ENCODE measurements at places on chromosomes 5 and 9.
A peak's percentile ranks its signal among the peaks of the same experiment; 100 is the strongest.

DNA sequence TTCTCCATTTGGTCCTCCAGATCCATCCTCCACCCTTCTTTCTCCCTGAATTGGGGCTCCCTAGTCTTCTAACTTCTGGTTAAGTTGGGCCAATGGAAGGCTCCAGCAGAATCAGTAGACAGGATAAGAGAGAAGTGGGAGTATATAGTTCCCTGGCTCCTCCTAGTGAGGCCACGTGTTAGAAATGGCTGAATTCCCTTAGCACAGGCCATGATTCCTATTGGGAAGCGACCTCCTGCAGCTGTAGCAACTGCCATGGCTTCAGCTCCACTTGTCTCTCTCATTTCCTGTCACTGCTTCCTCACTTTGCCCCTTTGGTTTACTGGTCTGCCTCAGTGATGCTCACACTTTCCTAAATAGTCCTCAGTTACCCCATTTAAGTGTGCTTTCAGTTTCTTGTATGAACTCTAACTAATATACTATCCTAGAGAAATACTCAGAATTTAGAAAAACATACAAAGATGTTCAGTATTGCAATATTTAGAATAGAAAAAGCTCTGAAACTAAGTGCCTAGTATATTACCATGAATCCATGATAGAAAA is 104.8 kb upstream of the SMARCA2 start:
- no peak for DNase-seq

DNA sequence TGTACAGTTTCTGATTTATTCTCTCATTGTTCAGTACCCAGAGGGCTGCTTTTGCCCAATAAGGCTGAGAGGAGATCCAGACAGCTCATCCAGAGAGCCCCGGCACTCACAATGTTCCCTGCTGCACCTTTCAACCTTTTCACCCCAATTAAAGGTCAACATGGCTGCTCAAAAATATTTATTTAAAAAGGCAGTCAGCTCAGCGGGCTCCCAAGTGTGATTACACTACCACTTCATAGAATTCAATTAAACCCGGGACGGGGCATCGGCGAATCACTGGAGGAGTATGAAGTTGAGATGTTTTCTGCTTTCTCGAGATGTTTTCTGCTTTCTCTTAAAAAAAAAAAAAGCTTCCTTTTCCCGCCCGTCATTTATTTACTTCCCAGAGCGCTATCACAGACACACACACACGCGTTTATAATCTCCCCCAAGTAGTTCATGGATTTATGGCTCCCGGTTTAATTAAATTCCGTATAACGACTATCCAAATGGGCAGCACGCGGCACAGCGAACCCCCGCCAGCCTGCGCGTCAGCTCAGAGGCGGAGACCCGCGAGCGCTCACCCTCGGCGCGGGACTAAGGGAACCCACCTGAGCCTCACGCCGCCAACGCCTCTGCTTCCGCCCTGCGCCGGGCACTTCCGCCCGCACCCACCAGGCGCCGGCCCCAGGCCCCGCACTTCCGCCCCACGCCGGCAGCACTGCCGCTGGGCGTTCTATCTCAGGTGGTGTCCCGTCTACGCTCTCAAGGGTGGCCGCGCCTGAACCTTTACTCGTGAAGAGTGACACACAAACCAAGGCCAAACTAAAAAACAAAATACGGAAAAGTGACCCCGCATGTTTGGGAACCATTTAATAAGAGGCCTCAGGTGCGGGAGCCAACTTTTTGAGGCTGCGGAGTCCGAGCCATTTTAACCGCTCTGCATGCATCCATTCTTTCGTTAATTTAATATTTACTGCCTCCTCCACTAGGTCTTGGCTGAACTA is at the start of gene C5orf63:
Gene C5orf63 (minus strand): TSS at position 642 of the 986 bp plus-strand sequence. CDS start 14,507 bp downstream, outside the sequence.
- DNase-seq, result peak; percentile 81

DNA sequence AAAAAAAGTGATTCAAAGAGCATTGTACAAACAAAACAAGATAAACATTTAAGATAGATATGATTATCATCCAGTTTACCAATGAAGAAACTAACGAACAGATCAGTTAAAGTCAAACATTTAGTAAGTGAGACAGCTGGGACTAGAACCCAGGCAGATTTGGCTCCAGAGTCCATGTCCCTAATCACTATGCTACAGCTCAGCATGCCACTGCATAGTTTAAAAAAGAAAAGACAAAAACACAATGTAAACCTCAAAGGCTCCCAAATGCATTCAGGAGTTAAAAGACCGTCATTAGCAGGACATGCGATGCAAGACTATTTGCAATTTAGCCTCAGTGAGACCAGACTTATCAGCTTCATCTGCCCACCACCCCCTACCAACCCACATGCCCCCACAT is 36.8 kb downstream of the DENND1A start:
- no peak for DNase-seq

DNA sequence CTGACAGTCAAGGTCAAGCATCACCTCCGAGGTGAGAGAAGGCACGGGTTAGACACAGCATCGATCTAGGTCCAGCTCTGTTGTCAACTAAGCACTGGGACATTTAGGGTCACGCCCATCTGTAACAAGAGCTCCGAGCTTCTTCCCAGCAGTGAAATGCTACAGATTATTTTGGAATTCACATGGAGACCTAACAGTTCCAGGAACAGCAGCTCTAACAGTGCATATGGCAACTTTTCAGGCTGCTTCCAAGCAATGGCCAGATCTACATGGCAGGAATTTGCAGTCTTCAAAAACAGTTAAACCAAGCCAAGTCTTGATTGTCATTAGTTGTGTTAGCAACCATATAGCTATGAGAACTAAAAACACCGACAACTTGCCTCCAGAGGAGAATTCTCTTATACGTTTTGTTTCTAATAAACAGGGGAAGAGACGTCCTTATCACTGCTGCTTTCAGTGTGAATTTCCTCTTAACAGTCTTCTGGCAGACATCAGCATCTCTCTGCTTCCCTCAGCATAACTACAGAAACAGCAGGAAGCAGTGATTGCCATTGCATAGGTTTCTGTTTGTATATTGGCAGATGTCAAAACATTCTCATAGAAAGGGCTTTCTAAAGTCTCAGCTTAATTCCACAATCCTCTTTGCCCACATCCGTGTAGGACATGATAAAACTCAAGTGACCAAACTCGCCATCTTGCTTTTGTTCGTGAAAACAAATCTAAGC is 242.1 kb upstream of the DAPK1 start:
- DNase-seq, result no peak

DNA sequence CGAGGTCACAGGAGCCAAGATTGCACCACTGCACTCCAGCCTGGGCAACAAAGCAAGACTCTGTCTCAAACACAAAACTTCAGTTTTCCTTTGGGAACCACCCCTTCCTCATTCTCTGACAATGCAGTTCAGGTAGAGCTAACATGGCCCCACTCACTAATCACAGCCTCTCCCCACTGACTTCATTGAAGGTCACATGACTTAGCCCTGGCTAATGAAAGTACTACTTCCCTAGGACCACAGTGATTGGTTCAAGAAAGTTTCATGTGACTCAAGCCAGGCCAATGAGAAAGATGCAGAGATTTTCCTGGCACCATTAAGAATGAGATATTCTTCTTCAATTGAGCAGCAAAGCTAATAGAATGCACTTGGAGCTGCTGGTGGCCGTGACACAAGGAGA is 67.2 kb upstream of the GPBP1 start:
- no peak for DNase-seq

- no peak for DNase-seq
Observed at GRCh38 chr5:74173241-74173640, 467.3 kb downstream of the ENC1 start.

GRCh38 chr9:133822430-133823065 is 84.4 kb upstream of the SARDH start:
- no peak for DNase-seq

- DNase-seq, result no peak
Observed at GRCh38 chr9:4222357-4222756, 77.5 kb downstream of the GLIS3 start.

GRCh38 chr9:134525841-134526583 is 115.6 kb upstream of the COL5A1 start:
- no peak for DNase-seq

- no peak for DNase-seq
Observed at GRCh38 chr5:3025392-3025791, 273.9 kb upstream of the IRX2 start.

DNA sequence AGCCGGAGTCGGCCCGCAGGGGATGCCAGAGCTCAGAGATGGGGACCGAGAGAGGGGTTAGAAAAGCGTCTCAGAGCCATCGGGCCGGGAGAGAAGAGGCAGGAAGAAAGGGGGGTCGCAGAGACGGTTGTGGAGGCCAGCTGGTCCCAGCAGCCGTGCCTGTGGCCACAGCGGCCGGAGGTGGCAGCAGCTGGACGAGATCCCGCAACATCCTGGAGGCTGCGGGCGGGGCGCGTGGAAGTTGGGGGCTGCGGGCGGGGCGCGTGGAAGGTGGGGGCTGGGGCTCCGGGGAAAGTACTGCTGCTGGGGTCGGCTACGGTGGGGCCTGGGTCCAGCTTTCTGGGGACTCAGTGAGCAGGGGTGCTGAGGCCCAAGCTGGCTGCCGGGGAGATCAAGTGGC is 34.4 kb upstream of the EGFL7 start:
- no peak for DNase-seq

- no peak for DNase-seq
Observed at GRCh38 chr9:86802900-86803673, 144.2 kb downstream of the GAS1 start.

DNA sequence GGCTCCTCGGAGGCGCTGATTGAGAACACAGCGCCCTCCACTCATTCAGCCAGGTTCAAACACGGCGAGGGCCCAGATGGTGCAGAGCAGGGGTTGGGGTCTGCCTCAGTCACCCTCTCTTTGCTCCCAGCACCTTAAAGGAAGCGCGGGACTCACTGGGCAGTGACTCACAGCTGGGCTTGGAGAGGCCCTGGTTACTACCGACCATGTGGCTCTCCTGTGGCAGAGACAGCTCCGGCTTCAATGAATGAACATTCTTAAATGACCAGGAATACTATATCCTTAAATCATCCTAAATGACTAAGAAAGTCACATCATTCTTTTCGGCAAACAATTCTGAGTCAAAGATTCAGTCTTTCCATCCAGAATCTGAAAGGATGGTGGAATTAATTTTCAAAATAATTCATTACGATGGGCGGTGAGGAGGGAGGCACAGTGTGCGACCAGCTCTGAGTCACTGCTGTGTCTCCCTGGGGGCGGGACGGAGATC is 1.6 kb upstream of the INPP5E start:
- DNase-seq, result no peak

DNA sequence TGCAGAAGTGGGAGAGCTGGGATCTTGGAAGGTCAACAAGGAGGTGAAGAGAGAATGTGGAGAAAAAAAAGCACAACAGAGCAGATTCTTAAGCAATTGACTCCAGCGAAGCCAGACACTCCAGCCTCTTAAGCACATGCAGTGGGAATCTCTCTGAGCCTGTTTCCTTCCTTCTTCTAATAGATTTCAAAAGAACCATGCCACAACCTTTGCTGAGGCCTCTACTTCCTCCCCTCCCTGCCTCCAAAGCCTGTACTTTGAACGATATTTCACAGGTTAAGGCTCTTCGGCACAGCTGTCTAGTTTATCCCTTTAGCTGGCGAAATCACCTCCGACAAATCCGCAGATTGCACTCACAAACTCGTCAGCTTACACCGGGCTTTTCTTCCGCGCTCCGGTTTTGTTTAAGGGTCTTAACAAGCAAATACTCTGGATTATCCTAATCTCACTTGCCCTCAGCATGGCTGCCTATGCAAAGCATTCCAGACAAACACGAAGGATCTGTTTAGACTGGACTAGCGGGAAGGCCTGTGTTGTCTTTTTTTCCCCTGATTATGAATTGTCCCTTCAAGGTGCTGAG is 211.6 kb upstream of the PANK3 start:
- DNase-seq, result no peak

DNA sequence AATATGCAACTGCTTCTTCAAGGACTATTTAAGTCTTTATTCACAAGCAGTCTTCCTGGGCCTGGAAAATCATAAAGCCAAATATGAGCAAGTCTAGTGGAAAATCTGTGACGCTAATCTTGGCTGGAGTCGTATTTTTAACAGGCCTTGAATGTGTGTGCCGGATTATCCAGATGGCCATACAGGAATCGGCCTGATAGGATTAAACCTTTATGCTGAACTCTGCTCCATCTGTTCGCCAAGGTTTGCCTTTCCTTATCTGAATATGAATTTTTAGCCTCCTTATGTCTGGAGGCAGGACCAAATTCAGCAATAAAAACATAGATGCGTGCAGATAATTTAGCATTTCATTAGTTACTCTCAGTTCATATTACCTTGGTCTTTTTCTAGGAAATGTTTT is 294.5 kb downstream of the EBF1 start:
- no peak for DNase-seq

DNA sequence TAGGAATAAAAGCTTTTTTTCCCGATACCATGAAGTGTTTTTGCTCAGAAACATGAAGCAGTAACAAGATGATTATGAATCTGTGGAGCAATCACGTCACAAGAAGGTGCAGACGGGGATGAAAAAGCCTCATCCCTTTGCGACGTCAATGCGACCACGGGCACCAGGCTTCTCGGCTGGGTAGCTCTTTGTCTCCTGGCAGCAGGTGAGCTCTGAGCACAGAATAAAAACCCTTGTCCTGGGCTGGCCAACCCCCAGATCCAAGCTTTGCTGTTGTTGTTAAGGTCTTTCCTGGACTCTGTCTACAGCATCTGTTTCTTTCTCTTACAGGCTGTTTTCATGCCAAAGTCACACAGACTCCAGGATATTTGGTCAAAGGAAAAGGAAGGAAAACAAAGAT is 113.8 kb downstream of the ANKRD18B start:
- peak; percentile 69 for DNase-seq

GRCh38 chr9:128099231-128099931 is 28.1 kb downstream of the PTGES2 start:
- DNase-seq, result no peak

- DNase-seq, result no peak
Observed at GRCh38 chr5:79416499-79416898, 97.4 kb downstream of the HOMER1 start.

DNA sequence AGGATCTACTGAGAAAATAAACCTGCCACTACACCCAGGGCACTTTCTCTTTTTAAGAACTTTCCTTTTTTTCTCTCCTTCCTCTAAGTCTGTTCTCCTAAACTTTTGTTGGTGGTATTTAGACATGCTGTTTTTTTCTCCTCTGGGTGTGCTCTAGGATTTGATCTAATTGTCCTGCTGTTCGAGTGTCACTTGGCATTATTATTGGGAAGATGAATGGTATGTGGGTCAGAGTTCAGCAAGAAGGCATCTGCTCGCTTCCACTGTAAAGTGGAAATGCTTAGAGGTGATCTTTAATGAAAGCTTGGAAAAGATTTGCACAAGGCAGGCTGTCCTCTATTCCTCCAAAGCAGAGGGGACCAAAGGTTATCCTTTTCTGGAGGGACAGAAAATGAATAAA is 1.3 kb upstream of the PLPPR1 start:
- DNase-seq, result peak; percentile 14

DNA sequence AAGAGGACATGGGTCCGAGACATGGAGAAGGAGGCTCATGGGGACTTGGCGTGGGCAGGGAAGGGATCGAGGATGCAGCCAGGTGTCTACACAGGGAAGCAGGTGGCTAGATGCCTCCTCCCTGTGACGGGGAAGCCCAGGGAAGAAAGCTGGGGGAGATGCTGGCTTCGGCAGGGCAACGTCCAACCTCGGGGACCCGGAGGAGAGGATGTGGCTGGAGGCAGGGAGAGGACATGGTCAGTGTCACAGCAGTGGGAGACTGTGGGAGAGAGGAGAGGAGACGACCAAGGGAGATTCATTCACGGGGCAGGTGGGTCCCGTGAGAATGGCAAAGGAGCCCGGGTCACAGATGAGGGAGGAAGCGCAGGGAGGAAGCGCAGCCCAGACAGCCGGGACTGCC is 73.2 kb upstream of the PHYKPL start:
- DNase-seq, result no peak

- DNase-seq, result no peak
Observed at GRCh38 chr9:79581794-79582193, 10.0 kb downstream of the TLE4 start.

GRCh38 chr9:97271292-97271691 is 36.2 kb upstream of the CCDC180 start:
- no peak for DNase-seq

- DNase-seq, result no peak
Observed at GRCh38 chr9:83936523-83936922, 15.3 kb upstream of the KIF27 start.

Measured in NCI-H345 (cell line).